Thoracic aorta (tissue), 2 donors: ENCODE measurements at places on chromosomes 16 and 17.

DNA sequence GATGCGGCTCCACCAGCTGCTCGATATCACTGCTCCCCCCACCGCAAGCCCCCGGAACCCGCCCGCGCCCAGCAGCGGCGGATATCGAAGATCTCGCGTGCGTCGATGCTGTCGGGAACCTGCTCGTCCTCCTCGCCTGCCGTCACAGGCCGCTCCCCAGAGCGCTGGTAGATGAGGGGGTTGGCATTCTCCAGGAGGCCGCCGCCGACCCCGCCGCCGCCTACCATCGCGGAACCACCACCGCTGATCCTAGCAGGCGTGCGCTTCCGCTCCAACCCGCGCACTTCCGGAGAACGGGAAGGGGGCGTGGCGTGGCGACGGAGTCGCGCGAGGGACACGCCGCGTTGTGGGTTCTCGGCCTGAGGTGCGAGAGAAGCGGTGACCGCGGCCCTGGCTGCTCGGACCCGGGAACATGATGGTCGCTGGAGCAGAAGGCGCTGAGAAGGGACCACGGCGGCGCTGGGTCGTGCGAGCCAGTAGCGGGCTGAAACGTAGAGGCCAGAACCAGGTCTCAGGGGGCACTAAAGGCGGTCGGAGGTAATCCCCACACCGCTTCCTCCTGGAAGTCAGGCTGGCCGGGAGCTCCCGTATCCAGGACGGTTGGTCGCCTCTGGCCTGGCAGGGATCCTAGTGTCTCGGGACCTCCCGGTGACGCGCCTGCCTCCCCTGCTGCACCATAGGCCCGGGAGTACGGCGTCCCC is at the start of gene CIAO2B:
TSS of gene CIAO2B (minus strand) at position 265 of the 701 bp plus-strand sequence. CDS start at position 227, 38 bp downstream.
- no peaks in the 10 kb centered on the region for H3K27me3 ChIP-seq
- peaks cover 7% of the 10 kb centered on the region for H3K36me3 ChIP-seq
- peak within 1 kb of the TSS; percentile 81 for H3K27ac ChIP-seq
- peaks cover 15% of the 10 kb centered on the region for H3K4me1 ChIP-seq

GRCh38 chr17:12730421-12730820 is 58.9 kb upstream of the ARHGAP44 start:
- H3K27me3 ChIP-seq: no peaks in the 10 kb centered on the region
- DNase-seq: no peak
- H3K27ac ChIP-seq: peak overlapping the region; percentile 63

GRCh38 chr17:10881959-10882358 is 44.1 kb upstream of the PIRT start:
- H3K4me3 ChIP-seq: no peak overlapping the region
- H3K27me3 ChIP-seq: no peaks in the 10 kb centered on the region
- H3K4me1 ChIP-seq: no peaks in the 10 kb centered on the region
- no peak overlapping the region for H3K27ac ChIP-seq
- H3K36me3 ChIP-seq: no peaks in the 10 kb centered on the region

- peaks cover 15% of the 10 kb centered on the region for H3K36me3 ChIP-seq
- no peak overlapping the region for H3K4me3 ChIP-seq
- H3K4me1 ChIP-seq: no peaks in the 10 kb centered on the region
- no peak for DNase-seq
- H3K27me3 ChIP-seq: no peaks in the 10 kb centered on the region
Observed at GRCh38 chr16:87698676-87699199, 67.0 kb downstream of the KLHDC4 start.

- DNase-seq: no peak
- H3K4me1 ChIP-seq: peaks cover 4% of the 10 kb centered on the region
- no peaks in the 10 kb centered on the region for H3K36me3 ChIP-seq
- H3K4me3 ChIP-seq: no peak overlapping the region
- H3K27me3 ChIP-seq: no peaks in the 10 kb centered on the region
- H3K27ac ChIP-seq: no peak overlapping the region
Observed at GRCh38 chr16:84851192-84852127, 31.7 kb downstream of the CRISPLD2 start.

GRCh38 chr17:8189041-8189710 is 804 bp downstream of the BORCS6 start:
- H3K4me3 ChIP-seq: peak overlapping the region; percentile 73
- H3K27me3 ChIP-seq: no peaks in the 10 kb centered on the region
- peak overlapping the region; percentile 95 for H3K27ac ChIP-seq
- peaks cover 36% of the 10 kb centered on the region for H3K4me1 ChIP-seq
- no peaks in the 10 kb centered on the region for H3K36me3 ChIP-seq
- no peak for DNase-seq

GRCh38 chr16:72502594-72503005 is 330.6 kb upstream of the PMFBP1 start:
- H3K36me3 ChIP-seq: no peaks in the 10 kb centered on the region
- H3K27ac ChIP-seq: no peak overlapping the region
- H3K4me1 ChIP-seq: no peaks in the 10 kb centered on the region
- H3K27me3 ChIP-seq: no peaks in the 10 kb centered on the region

GRCh38 chr16:3992297-3993051 is 112.0 kb upstream of the CREBBP start:
- no peak for DNase-seq
- no peaks in the 10 kb centered on the region for H3K4me1 ChIP-seq
- H3K4me3 ChIP-seq: no peak overlapping the region
- H3K36me3 ChIP-seq: peaks cover 4% of the 10 kb centered on the region
- H3K27ac ChIP-seq: no peak overlapping the region

- peaks cover 13% of the 10 kb centered on the region for H3K4me1 ChIP-seq
- no peak overlapping the region for H3K27ac ChIP-seq
- no peak overlapping the region for H3K4me3 ChIP-seq
- no peak for DNase-seq
- peaks cover 12% of the 10 kb centered on the region for H3K27me3 ChIP-seq
Observed at GRCh38 chr17:15342460-15342859, 1.1 kb upstream of the TEKT3 start.

DNA sequence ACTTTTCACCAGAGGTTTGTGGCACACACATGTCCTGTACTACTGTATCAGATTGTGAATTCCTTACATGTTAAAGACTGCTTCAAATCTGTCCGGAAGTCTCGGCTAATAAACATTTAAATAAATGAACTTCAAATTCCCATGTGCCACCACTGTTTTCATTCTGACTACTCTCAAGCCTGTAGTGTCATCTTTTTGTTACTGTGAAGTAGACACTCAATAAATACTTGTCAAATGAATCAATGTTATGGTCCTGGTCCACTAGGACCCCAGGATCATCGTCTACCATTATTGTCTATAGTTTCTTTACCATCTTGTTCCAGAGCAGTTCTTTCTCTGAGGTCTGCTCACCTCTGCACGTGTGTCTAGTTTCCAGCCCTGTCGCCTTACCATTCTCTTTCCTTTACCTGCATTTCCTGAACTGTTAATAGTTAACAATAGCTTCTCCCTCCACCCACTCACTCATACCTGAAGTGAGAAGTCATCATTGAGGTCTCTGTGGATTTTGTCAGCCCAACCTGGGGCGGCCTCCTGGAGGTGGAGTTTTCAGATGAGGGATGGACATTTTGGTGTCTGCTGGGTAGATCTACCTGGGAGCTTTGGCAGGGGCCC is 333.0 kb downstream of the SEC14L1 start:
- no peak overlapping the region for H3K27ac ChIP-seq
- H3K4me3 ChIP-seq: no peak overlapping the region
- no peak for DNase-seq
- H3K36me3 ChIP-seq: no peaks in the 10 kb centered on the region
- H3K27me3 ChIP-seq: no peaks in the 10 kb centered on the region

GRCh38 chr17:31286587-31286986 is 10.5 kb downstream of the OMG start:
- no peak overlapping the region for H3K4me3 ChIP-seq
- no peaks in the 10 kb centered on the region for H3K4me1 ChIP-seq
- peaks cover 3% of the 10 kb centered on the region for H3K36me3 ChIP-seq

GRCh38 chr17:3678095-3678820 is 9.6 kb downstream of the EMC6 start:
- no peak for DNase-seq
- H3K27ac ChIP-seq: no peak overlapping the region
- no peak overlapping the region for H3K4me3 ChIP-seq
- H3K36me3 ChIP-seq: no peaks in the 10 kb centered on the region
- H3K27me3 ChIP-seq: no peaks in the 10 kb centered on the region

DNA sequence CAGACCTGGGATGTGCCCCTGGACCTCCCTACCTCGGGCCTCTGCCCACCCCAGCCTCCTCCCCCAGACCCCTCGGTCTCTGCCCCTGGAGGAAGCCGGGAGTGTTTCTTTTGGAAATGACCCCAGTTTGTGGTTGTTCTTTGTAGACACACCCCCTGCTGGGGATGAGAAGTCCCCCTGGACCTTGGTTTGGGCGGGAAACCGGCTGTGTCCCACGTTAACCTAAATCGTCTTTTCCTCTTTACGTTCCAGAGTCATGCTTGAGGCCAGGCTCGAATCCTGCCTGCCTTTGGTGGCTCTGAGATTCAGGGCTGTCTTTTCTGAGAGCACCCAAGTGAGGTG is 116.6 kb downstream of the METRNL start:
- H3K27me3 ChIP-seq: no peaks in the 10 kb centered on the region
- H3K4me1 ChIP-seq: peaks cover 38% of the 10 kb centered on the region
- no peaks in the 10 kb centered on the region for H3K36me3 ChIP-seq
- no peak for DNase-seq

GRCh38 chr16:31705371-31705770 is 168.2 kb upstream of the ZNF267 start:
- peaks cover 9% of the 10 kb centered on the region for H3K36me3 ChIP-seq
- peaks cover 10% of the 10 kb centered on the region for H3K4me1 ChIP-seq
- H3K27me3 ChIP-seq: no peaks in the 10 kb centered on the region

DNA sequence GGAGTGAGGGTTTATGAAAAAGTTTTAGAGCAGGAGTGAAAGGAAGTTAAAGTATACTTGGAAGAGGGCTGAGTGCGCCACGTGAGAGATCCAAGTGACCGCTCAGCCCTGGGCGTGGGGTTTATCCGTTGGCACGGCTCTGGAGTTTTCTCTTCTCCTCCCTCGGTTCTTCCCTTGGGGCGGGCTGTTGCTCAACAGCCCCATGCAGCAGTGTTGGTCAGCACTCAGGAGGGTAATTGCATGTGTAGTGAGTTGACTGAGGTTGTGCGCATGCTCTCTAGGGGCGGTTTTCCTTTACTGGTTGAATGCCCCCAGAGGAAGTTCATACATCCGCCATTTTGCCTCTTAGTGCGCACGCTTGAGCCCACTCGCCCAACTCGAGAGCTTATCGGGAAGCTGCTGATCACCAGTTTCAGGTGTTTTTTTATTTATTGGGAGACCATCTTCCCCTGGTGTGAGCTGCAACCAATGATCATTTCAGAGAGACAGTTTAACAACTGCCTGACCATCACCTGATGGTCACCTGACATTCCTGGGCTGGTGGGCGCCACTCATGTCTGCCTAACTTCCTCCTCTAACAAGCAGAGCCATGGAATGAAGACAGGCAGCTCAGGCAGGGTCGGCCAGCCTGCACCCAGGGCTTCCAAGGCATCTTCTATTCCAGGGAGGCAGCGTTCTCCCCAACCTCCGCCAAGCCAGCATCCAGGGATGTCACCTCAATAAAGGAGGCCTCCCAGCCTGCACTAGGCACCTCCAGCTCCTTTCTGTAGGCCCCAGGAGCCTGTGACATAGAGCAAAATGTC is 41.3 kb upstream of the DNAH17 start:
- DNase-seq: no peak
- H3K4me1 ChIP-seq: peaks cover 29% of the 10 kb centered on the region
- H3K27ac ChIP-seq: peak overlapping the region; percentile 65
- H3K27me3 ChIP-seq: no peaks in the 10 kb centered on the region

- DNase-seq: no peak
- H3K27me3 ChIP-seq: no peaks in the 10 kb centered on the region
- no peak overlapping the region for H3K4me3 ChIP-seq
- H3K27ac ChIP-seq: peak overlapping the region; percentile 83
- peaks cover 76% of the 10 kb centered on the region for H3K4me1 ChIP-seq
Observed at GRCh38 chr17:57902117-57902799, 52.4 kb upstream of the MRPS23 start.

GRCh38 chr17:17818088-17818526 is 18.7 kb downstream of the SREBF1 start:
- H3K4me3 ChIP-seq: no peak overlapping the region
- peaks cover 10% of the 10 kb centered on the region for H3K36me3 ChIP-seq
- no peaks in the 10 kb centered on the region for H3K27me3 ChIP-seq

- H3K36me3 ChIP-seq: no peaks in the 10 kb centered on the region
- H3K4me1 ChIP-seq: no peaks in the 10 kb centered on the region
- H3K27me3 ChIP-seq: no peaks in the 10 kb centered on the region
- no peak for DNase-seq
- no peak overlapping the region for H3K4me3 ChIP-seq
Observed at GRCh38 chr16:17070882-17071592, 399.7 kb downstream of the XYLT1 start.

DNA sequence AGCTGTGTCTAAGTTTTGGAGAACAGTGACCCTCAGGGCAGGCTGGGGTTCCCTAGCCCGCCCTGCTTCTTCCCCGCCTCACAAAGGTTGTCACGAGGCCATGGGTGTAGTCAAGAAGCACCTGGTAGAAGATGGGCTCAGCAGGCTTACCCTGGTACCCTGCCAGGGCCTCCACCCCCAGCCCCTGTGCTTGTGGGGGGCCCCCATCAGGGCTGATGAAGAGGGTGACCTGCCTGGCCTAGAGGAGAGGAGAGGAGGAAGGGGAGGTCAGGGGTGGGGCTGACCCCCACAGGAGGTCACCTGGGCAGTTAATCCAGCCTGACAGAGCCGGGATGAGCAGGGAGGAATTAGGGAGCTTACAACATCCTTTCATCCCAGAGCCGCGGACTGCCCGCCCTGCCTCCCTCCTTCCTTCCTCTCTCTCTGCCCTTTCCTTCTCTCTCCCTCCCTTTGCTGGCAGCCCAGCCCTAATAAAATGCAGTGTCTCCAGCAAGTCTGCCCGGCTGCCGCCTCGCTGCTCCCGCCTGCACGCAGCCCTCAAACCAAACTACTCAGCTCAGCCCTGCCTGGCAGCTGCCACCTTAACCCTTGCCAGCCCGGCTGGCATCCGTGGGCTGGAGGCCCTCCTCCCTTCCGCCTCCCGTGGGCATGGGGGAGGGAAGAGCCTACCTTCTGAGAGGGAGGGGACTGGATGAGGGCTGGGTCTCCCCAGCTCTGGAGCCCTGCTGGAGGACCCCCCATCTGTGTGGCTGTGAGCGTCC is 7.2 kb downstream of the DLX3 start:
- no peaks in the 10 kb centered on the region for H3K27me3 ChIP-seq
- H3K36me3 ChIP-seq: no peaks in the 10 kb centered on the region

DNA sequence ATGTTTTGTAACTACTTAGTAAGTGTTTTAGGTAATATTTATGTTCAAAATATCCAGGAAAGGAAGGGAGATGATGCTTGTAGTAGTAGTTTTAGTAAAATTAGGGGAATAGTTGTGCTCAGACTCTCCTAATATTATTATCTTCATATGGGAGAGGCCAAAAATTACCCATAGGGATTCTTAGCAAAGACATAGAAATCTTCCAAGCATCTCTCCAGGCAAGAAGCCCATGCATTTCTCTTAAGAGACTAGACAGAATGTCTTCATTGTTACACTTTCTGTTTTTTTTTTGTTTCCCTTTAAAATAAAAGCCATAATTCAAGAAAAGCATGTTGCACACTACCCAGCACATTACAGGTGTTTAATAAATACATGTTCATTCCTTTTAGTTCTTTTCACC is 180.6 kb downstream of the CYB561 start:
- DNase-seq: no peak
- H3K36me3 ChIP-seq: no peaks in the 10 kb centered on the region
- no peak overlapping the region for H3K27ac ChIP-seq
- no peak overlapping the region for H3K4me3 ChIP-seq
- H3K4me1 ChIP-seq: peaks cover 12% of the 10 kb centered on the region

- no peak for DNase-seq
- H3K27me3 ChIP-seq: no peaks in the 10 kb centered on the region
- H3K27ac ChIP-seq: peak within 1 kb of the TSS; percentile 87
- H3K4me1 ChIP-seq: peaks cover 10% of the 10 kb centered on the region
- H3K4me3 ChIP-seq: peak within 1 kb of the TSS; percentile 84
Observed at GRCh38 chr16:66830422-66831404, at the start of gene NAE1. NAE1 (minus strand) TSS chr16:66830976; CDS start chr16:66830899, 77 bp downstream.
